ENCODE measurements at places on chromosomes 1 and 21. TPM values are rescaled to one million over a fixed set of nuclear protein-coding genes. Genes with fewer than 3 reads are reported as not detected.

GRCh38 chr1:221908573-221908972, 166.7 kb upstream of the DUSP10 start:
- H3K4me3 ChIP-seq = no peak overlapping the region
- no peak for DNase-seq
- H3K4me1 ChIP-seq = no peaks in the 10 kb centered on the region
- H3K36me3 ChIP-seq = no peaks in the 10 kb centered on the region
- H3K27me3 ChIP-seq = no peaks in the 10 kb centered on the region
- H3K27ac ChIP-seq = no peak overlapping the region

Gene RHD
- total RNA-seq = not detected

GRCh38 chr1:235928197-235928596, 61.5 kb upstream of the LYST start:
- no peak overlapping the region for H3K4me3 ChIP-seq
- DNase-seq = no peak
- H3K27me3 ChIP-seq = no peaks in the 10 kb centered on the region
- H3K27ac ChIP-seq = no peak overlapping the region

Gene TMEM54
- total RNA-seq = 94.8 TPM

DNA sequence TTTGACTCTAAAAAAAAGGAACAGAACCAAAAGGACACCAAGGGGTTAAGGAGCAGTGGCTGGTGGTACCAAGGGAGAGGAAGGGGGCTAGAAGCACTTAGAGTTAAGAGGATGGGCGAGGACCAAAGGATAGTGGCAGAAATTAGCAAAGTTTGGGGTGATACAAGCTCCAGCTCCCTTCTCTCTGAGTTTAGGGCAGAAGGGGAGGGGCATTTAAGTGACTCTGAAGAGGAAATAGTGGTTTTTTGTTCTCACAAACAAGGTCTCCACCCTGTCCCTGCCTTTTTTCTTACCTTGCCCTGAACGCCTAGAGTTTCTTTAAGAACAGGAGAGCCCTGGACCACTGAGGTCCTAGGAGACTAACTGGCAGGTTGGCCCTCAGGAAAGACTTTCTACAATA, 3.3 kb downstream of the CDC42SE1 start:
- no peaks in the 10 kb centered on the region for H3K27me3 ChIP-seq
- peaks cover 9% of the 10 kb centered on the region for H3K36me3 ChIP-seq
- H3K4me1 ChIP-seq = peaks cover 4% of the 10 kb centered on the region
- DNase-seq = no peak

GRCh38 chr1:231206856-231207255, 34.2 kb upstream of the GNPAT start:
- no peak overlapping the region for H3K27ac ChIP-seq
- no peaks in the 10 kb centered on the region for H3K36me3 ChIP-seq
- no peaks in the 10 kb centered on the region for H3K4me1 ChIP-seq
- H3K27me3 ChIP-seq = no peaks in the 10 kb centered on the region
- no peak for DNase-seq

Gene GAS5
- 754 TPM for total RNA-seq

GRCh38 chr21:39667353-39667891, 54.7 kb downstream of the B3GALT5 start:
- no peaks in the 10 kb centered on the region for H3K36me3 ChIP-seq
- H3K4me1 ChIP-seq = no peaks in the 10 kb centered on the region
- H3K4me3 ChIP-seq = no peak overlapping the region
- H3K27ac ChIP-seq = no peak overlapping the region
- DNase-seq = no peak
- H3K27me3 ChIP-seq = no peaks in the 10 kb centered on the region

Gene MARK1
- total RNA-seq = 13.8 TPM

GRCh38 chr1:167515893-167516321, 2.4 kb downstream of the CD247 start:
- H3K4me1 ChIP-seq = no peaks in the 10 kb centered on the region
- H3K36me3 ChIP-seq = no peaks in the 10 kb centered on the region

- H3K27ac ChIP-seq = no peak overlapping the region
- H3K36me3 ChIP-seq = no peaks in the 10 kb centered on the region
- no peak for DNase-seq
- no peak overlapping the region for H3K4me3 ChIP-seq
Observed at GRCh38 chr1:213380865-213381264, 329.8 kb downstream of the RPS6KC1 start.

Gene RAP1GAP
- 7.2 TPM for total RNA-seq

GRCh38 chr1:202193614-202194327, at the start of gene LGR6:
Gene LGR6, plus strand, starts transcription at chr1:202193799. Its CDS starts 191 bp downstream, at chr1:202193990.
- no peaks in the 10 kb centered on the region for H3K36me3 ChIP-seq
- no peaks in the 10 kb centered on the region for H3K27me3 ChIP-seq
- peak within 1 kb of the TSS; percentile 4 for H3K4me3 ChIP-seq
- H3K27ac ChIP-seq = peak within 1 kb of the TSS; percentile 63
- no peak for DNase-seq

DNA sequence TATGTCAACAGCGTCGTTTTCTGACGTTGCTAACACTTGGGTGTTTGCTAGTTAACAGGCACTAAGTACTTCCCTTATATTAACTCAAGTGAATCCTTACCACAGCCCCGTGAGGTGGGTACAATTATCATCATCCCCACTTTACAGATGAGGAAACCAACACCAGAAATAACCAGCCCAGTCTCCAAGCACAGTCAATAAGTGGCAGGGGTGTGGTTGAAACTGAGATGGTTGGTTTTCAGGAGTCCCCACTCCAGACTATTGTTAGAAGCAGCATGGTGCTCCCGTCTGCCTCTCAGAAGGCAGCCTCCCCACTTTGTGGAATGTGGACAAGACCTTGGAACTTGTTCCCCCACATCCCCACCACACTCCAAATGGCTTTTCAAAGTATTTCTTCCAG, 45.7 kb upstream of the ACOT11 start:
- H3K4me1 ChIP-seq = peaks cover 6% of the 10 kb centered on the region
- no peaks in the 10 kb centered on the region for H3K27me3 ChIP-seq

GRCh38 chr1:67029472-67029871, 24.5 kb downstream of the SLC35D1 start:
- no peaks in the 10 kb centered on the region for H3K4me1 ChIP-seq
- H3K4me3 ChIP-seq = no peak overlapping the region
- no peak overlapping the region for H3K27ac ChIP-seq
- H3K27me3 ChIP-seq = no peaks in the 10 kb centered on the region

GRCh38 chr1:77014073-77014788, 147.0 kb downstream of the ST6GALNAC5 start:
- no peaks in the 10 kb centered on the region for H3K36me3 ChIP-seq
- no peak overlapping the region for H3K4me3 ChIP-seq
- peaks cover 4% of the 10 kb centered on the region for H3K4me1 ChIP-seq
- H3K27me3 ChIP-seq = no peaks in the 10 kb centered on the region

Gene UHMK1
- 68.9 TPM for total RNA-seq

- H3K27ac ChIP-seq = no peak overlapping the region
- DNase-seq = no peak
- H3K4me1 ChIP-seq = no peaks in the 10 kb centered on the region
Observed at GRCh38 chr1:22159891-22160290, 17.0 kb upstream of the WNT4 start.

DNA sequence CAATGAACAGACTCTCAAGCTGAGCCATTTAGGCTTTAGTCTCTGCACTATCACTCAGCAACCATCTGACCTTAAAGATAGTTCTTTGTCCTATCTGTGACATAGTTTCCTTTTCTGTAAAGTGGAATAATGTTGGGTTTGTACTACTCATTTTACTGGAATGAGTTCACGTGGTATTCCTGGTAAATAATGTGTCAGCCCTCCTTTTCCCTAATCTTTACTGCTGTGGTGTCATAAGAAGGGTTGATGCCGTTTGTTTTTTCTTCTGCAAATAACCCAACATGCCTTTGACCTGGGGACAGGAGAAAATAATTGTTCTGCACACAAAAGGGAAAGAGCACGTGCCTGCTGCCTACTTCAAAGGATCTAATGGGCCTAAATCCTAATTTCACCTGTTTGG, 297.8 kb downstream of the BRINP3 start:
- H3K27me3 ChIP-seq = no peaks in the 10 kb centered on the region
- no peaks in the 10 kb centered on the region for H3K36me3 ChIP-seq
- H3K4me1 ChIP-seq = no peaks in the 10 kb centered on the region
- H3K4me3 ChIP-seq = no peak overlapping the region
- H3K27ac ChIP-seq = no peak overlapping the region
- no peak for DNase-seq

GRCh38 chr1:27403065-27403726, 10.8 kb downstream of the GPR3 start:
- H3K27me3 ChIP-seq = no peaks in the 10 kb centered on the region
- H3K36me3 ChIP-seq = no peaks in the 10 kb centered on the region
- H3K4me1 ChIP-seq = peaks cover 12% of the 10 kb centered on the region

DNA sequence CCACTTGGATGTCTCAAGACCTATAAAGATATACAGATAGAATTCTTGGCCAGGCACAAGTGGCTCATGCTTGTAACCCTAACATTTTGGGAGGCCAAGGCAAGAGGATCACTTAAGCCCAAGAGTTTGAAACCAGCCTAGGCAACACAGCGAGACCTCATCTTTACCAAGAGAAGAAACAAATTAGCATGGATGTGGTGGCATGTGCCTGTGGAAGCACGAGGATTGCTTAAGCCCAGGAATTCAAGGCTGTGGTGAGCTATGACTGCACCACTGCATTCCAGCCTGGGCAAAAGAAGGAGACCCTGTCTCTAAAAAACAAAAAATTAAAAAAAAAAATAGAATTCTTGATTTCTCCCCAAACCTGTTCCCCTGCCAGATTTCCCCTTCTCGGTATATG, 8.3 kb downstream of the ASAP3 start:
- H3K4me3 ChIP-seq = no peak overlapping the region
- no peak for DNase-seq
- H3K27me3 ChIP-seq = no peaks in the 10 kb centered on the region
- H3K4me1 ChIP-seq = no peaks in the 10 kb centered on the region
- H3K36me3 ChIP-seq = no peaks in the 10 kb centered on the region

DNA sequence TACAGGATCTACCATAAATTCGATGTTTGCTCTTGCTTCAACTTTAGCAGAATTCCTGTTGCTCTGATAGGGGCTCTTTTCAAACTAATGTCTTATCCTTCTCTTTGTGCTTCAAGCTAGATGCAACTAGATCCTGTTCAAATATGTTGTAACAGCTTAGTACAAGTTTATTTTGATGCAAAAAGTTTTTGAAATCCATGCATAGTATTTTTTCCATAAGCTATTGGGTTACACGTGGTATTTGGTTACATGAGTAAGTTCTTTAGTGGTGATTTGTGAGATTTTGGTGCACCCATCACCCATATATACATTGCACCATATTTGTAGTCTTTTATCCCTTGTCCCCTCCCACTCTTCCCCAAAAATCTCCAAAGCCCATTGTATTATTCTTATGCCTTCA, 907.7 kb downstream of the LTN1 start:
- H3K27ac ChIP-seq = no peak overlapping the region
- no peaks in the 10 kb centered on the region for H3K4me1 ChIP-seq
- no peak overlapping the region for H3K4me3 ChIP-seq
- no peak for DNase-seq

GRCh38 chr1:245690156-245690690, 535.4 kb downstream of the KIF26B start:
- H3K4me3 ChIP-seq = no peak overlapping the region
- H3K27ac ChIP-seq = no peak overlapping the region
- DNase-seq = no peak
- H3K27me3 ChIP-seq = no peaks in the 10 kb centered on the region

DNA sequence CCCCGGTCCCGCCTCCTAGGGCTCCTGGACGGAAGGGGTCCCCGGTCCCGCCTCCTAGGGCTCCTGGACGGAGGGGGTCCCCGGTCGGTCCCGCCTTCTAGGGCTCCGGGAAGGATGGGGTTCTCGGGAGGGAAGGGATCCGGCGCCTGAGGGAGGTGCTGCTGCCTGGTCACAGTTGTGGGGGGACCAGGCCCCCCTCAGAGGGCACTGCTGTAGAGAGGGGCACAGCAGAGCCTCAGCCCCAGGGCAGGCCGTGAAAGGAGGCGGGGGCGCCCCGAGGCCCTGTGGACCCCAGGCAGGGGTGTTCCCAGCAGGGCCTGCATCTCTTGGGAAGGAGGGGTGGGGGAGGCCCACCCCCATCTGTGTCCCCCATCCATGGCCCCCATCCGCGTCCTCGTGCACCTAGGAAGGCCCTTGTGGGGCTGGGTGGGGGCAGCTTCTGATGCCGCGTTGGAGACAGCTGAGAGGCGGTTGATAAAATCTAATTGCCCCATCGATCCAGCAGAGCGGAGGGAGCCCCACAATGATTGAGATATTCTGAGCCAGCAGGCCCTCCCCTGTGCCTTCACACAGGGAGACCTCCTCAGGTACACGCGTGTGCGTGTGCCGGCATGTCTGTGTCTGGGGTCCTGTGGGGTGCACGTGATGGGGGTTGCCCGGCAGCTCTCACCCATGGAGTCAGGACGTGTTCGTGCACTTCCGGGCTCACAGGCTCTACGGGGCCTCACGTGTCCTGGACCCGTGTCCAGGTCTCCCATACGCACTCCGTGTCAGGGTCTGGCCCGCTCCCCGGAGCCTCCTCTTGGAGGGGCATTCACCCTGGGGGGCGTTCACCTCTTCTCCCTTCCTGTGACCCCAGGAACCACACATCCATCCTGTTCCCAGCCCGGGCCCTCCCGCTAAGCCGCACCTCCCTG, 12.9 kb downstream of the SAMD11 start:
- no peak for DNase-seq
- H3K27ac ChIP-seq = no peak overlapping the region
- H3K36me3 ChIP-seq = no peaks in the 10 kb centered on the region
- peaks cover 56% of the 10 kb centered on the region for H3K27me3 ChIP-seq
- H3K4me3 ChIP-seq = no peak overlapping the region

GRCh38 chr1:226108935-226109828, 46.7 kb downstream of the H3-3A start:
- peak overlapping the region; percentile 86 for H3K4me3 ChIP-seq
- H3K36me3 ChIP-seq = no peaks in the 10 kb centered on the region
- no peak for DNase-seq

DNA sequence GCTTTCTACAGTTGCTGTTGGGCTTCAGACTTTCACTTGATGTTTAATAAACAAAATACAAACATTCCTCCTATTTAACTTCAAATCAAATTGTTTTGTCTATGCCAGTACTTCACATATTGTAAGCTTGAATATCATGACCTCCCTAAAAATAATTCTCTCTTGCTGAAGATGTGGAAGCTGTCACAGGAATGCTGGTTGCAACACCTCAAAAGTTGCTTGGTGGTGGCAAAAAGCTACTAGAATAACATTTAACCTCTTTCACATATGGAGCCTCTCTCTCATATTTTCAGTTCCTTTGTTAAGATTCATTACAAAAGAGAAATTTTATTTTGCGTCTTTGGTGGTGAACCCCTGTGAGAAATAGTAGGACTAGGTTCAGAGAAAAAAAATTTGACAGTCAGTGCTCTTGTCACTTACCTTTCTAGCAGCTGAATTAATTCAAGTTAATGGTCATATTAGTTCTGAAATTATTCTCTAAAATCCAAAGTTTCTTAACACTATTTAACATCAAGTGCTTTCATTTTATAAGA, 25.5 kb upstream of the F13B start:
- H3K27me3 ChIP-seq = no peaks in the 10 kb centered on the region
- no peaks in the 10 kb centered on the region for H3K4me1 ChIP-seq
- H3K4me3 ChIP-seq = no peak overlapping the region
- no peak overlapping the region for H3K27ac ChIP-seq
- DNase-seq = no peak

Gene MYOM3
- total RNA-seq = 0.59 TPM
